ENCODE measurements at places on chromosomes 7 and 10.
A peak's percentile ranks its signal among the peaks of the same experiment; 100 is the strongest.

- no peak for DNase-seq
Observed at GRCh38 chr7:30018451-30018850, 8.1 kb downstream of the FKBP14 start.

GRCh38 chr7:18895456-18895855 lies 222.0 kb downstream of the TWIST1 start:
- DNase-seq, result no peak

DNA sequence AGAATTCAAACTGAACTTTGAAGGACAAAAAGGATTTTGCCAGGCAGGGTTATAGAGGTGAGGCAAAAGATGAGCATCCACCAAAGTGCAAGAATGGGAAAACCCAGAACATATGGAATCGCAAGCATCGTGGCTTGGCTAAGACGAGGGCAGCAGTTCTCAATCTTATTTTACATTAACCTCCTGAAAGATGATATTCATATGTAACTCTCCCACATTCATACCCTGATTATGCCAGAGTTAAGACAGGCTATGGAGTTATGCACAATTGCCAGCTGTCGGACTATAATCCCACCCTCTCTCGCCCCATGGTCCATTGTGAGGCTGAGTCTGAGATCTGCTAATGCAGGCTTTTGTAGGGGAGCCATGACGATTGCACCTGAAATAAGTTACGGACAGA lies 21.2 kb upstream of the ASAH2 start:
- DNase-seq, result no peak

- DNase-seq, result no peak
Observed at GRCh38 chr10:3763035-3763456, 22.0 kb downstream of the KLF6 start.

DNA sequence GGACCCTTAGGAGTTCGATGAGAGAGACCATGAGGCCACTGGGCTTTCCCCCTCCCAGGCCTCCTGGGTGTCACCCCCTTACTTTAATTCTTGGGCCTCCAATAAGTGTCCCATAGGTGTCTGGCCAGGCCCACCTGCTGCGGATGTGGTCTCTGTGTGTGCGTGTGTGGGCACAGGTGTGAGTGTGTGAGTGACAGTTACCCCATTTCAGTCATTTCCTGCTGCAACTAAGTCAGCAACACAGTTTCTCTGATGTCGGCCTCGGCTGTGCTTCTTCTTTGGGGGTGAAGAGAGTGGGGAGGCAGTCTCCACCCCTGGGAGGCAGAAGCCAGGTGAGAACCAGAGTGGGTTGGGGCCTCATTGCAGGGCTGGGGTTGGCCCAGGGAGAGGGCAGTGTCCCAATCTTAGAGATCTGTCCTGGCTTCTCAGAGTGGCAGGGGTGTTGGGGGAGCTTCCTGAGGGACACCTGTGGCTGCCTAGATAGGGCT lies 1.5 kb downstream of the PVRIG start:
- peak; percentile 88 for DNase-seq

GRCh38 chr10:6011558-6011957 lies 34.2 kb upstream of the IL15RA start:
- DNase-seq, result no peak

DNA sequence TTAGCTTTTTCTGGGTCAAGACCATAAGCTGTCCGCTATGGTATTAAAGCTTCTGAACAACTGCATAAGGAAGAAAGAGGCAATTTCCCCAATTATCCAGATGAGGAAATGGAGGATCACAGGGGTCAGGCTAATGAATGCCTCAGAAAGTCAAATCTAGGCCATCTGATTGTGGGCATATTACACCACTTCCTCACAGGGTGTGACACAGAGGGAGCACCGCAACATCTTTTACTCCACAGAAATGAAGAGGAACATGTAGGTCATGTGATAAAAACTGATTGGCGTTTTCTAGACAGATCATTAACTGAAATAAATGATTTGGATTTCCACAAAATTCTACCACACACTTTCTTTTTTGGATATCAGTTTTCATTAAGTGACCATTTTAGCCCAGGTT lies 384.4 kb downstream of the PARD3 start:
- no peak for DNase-seq

- DNase-seq, result no peak
Observed at GRCh38 chr10:75063461-75064230, 47.8 kb upstream of the SAMD8 start.

DNA sequence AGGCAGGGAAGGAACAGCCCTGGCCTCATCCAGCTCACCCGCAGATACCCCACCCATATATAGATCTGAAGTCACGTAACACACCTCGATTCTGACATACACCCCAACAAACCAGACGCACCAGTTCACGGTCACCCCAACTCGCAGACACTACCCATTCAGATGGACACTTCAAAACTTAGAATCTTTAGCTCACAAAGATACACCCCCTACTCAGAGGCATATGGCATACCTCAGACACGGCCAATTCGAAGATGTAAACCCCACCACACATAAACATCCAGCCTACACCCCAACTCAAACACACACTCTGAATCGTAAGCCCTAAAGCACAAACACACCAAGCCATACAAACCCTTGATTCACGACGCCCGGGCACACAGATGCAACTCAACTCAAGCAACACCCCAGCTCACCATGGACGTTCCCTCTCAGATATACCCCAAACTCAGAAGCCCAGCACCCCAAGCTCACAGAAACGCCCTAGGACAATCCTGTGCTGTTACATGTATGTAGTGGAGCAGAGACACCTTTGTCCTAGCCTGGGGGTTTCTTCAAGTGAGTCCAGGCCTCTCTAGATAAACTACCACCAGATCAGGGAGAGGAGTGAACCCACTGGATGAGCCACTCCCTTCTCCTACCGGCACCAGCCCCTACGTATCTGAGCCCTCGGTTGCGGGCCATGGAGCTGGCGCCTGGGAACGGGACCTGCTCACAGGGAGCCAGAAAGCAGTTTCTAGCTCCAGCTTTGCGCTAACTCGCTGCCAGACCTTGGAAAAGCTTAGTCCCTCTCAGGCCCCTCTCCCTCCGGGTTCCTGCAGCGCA lies 8.8 kb downstream of the PSD start:
- DNase-seq, result no peak

GRCh38 chr7:135938563-135938962 lies 38.6 kb downstream of the MTPN start:
- no peak for DNase-seq

DNA sequence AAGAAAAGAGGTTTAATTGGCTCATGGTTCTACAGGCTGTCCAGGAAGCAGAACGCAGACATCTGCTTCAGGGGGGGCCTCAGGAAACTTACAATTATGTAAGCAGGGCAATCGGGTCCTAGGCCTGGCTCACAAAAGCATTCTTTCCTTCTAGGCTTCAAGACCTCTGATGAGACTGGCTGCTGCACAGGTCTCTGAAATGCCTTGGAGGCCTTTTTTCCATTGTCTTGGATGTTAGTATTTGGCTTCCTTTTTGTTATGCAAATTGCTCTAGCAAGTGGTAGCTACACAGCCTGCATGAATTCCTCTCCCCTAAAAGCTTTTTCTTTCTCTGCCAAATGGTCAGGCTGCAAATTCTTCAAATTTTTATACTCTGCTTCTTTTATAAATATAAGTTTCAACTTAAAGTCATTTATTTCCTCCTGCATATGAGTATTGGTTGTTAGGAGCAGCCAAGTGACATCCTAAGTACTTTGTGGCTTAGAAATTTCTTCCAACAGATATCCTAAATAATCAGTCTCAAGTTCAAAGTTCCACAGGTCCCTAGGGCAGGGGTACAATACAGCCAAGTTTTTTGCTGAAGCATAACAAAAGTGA lies 83.1 kb upstream of the SEMA3A start:
- DNase-seq, result no peak

GRCh38 chr10:69508738-69509340 lies 57.6 kb downstream of the TSPAN15 start:
- DNase-seq, result no peak

DNA sequence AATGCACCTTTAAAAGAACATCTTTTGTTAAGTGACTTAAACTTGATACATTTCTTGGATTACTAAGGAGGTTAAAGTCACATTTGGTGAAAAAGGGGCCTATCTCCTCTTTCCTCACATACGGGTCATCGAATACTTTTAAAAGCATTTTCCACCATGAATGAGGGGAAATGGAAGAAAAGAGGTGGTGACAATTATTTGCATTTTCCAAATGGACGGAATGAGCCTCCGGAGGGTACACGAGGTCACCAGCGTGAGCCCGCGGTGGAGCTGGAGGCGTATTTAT lies 1.0 kb upstream of the BMPR1A start:
- no peak for DNase-seq

DNA sequence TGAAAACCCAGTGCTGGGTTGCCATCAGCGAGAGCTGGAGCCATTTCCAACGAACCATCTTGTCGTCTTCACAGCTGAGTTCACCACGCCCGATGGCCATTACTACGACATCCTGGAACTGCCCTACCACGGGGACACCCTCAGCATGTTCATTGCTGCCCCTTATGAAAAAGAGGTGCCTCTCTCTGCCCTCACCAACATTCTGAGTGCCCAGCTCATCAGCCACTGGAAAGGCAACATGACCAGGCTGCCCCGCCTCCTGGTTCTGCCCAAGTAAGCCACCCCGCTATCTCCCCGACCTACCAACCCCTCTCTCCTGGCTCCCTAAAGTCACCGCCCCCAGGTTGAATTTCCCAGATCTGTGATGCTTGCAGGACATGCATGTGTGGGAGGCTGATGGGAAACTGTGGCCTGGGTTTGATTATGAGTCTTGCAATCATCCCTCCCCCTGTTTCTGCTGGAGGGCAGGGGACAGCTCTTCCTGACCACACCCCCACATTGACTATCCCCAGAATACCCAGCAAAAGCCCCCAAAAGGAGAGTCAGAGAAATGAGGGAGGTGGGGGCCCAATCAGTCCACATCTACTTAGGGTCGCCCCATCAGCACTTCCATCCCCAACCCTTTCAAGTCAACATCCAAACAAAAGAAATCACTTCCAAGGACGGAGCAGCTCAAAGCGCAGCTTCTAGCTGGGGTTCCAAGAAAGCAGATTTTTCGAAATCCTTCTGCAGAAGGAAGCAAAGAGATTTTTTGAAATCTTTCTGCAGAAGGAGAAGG lies 6.9 kb downstream of the SERPINE1 start:
- DNase-seq, result no peak

GRCh38 chr7:149794661-149795060 lies 21.3 kb upstream of the ZNF467 start:
- no peak for DNase-seq

DNA sequence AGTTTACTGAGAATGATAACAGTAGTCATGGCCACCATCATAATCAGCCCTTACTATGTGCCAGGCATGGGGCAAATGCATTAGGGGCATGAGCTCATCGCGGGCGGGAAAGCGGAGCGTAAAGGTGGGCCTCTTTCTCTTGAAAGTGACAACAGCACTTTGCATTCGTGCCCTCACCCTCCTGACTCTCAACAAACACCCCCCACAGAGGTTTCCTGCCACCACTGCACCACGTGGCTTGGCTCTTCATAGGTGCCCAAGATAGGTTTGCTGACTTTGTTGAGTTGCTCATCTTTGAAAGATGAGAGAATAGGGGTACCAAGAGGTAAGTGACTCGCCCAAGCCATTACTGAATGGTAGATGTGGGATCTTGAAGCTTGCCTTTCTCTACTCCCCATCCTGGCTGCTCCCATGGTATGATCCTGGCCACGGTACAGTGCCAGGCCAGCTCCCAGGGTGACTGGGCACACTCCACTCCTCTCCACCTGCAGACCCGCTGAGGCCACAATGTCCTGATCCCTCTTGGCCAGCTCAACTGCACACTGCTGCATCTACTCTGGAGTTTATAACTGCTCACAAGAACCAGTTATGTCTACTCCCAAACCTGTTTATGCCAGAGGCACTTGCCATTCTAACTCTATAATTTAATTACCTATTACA lies 26.0 kb downstream of the SLIT1 start:
- no peak for DNase-seq

- DNase-seq, result no peak
Observed at GRCh38 chr7:14351167-14351566, 361.7 kb upstream of the ETV1 start.

All from activated naive CD4-positive, alpha-beta T cell treated with anti-CD3 and anti-CD28 coated beads, Interleukin-2, amount 10 ng/mL, durations not matched to agents 7 days and 5 days (primary cell).